ENCODE measurements at places on chromosomes 12 and 14.

GRCh38 chr12:8018666-8019581 is 13.6 kb upstream of the FOXJ2 start:
- peak overlapping the region; percentile 74 for H3K4me3 ChIP-seq
- no peak overlapping the region for H3K27ac ChIP-seq
- peaks cover 29% of the 10 kb centered on the region for H3K27me3 ChIP-seq
- DNase-seq: no peak

- H3K27ac ChIP-seq: no peak overlapping the region
- no peak for DNase-seq
- H3K27me3 ChIP-seq: peaks cover 50% of the 10 kb centered on the region
- H3K4me3 ChIP-seq: no peak overlapping the region
- H3K36me3 ChIP-seq: peaks cover 6% of the 10 kb centered on the region
- H3K4me1 ChIP-seq: peaks cover 7% of the 10 kb centered on the region
These were observed 866 bp downstream of the KRT79 start for GRCh38 chr12:52832985-52833905.

DNA sequence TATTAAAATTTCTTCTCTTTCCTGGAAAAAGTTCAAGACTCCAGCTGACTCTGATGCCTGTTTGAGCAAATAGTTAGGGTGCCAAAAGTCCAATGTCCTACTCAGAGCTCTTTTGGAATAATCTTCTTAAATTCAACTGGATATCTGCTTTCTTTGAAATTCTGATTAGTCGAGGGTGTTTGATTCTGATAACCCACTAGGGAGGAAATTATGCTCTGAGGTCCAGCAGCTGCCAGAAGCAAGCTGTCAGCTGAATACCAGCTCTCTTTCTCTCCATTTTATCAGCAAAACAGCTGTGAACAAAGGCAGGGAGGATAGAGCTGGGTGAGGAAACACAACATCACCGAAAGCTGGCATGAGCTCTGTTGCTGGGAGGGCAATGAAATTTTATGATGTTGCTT is 141.5 kb downstream of the CAND1 start:
- no peak for DNase-seq
- no peak overlapping the region for H3K4me3 ChIP-seq
- H3K27ac ChIP-seq: no peak overlapping the region
- H3K27me3 ChIP-seq: no peaks in the 10 kb centered on the region
- peaks cover 3% of the 10 kb centered on the region for H3K36me3 ChIP-seq

DNA sequence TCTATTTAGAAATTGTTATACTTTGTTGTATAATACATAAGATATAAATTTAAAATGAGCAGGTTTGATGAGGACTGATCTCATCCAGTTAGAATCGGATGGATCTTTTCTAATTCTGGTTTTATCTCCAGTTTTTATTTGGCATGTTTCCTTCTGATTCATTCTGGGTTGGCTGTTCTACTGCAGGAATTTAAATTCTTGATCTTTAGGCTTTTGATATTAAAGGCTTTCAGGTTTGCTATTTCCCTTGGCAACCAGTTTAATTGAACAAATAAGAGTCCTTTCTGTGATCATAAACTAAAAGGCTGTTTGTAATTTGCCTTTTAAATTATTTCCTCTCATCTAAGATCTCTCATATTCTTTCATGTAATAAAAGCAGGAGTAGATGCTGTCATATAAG is 83.4 kb downstream of the PDE6H start:
- H3K4me3 ChIP-seq: no peak overlapping the region
- H3K27me3 ChIP-seq: peaks cover 19% of the 10 kb centered on the region
- no peaks in the 10 kb centered on the region for H3K4me1 ChIP-seq
- H3K36me3 ChIP-seq: no peaks in the 10 kb centered on the region
- H3K27ac ChIP-seq: no peak overlapping the region

GRCh38 chr12:14656846-14657245 is 39.6 kb downstream of the GUCY2C start:
- H3K36me3 ChIP-seq: no peaks in the 10 kb centered on the region
- H3K27me3 ChIP-seq: peaks cover 16% of the 10 kb centered on the region
- DNase-seq: no peak
- no peak overlapping the region for H3K4me3 ChIP-seq
- no peak overlapping the region for H3K27ac ChIP-seq

DNA sequence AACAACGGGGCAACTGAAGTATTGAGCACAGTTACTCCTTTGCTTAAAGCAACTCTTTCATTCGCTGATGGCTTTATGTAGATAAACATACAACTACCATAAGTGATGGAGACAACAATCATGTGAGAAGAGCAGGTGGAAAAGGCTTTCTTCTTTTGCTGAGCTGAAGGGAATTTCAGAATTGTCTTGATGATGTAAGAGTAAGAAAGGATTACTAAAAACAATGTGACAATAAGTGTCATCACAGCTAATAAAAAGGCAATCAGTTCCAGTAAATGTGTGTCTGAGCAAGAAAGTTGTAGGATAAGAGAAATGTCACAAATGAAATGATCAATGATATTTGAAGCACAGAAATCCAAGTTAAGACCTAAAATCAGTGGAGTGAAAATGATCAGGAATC is 647 bp downstream of the OR6C70 start:
- no peaks in the 10 kb centered on the region for H3K4me1 ChIP-seq
- no peaks in the 10 kb centered on the region for H3K36me3 ChIP-seq
- no peak overlapping the region for H3K4me3 ChIP-seq
- no peak overlapping the region for H3K27ac ChIP-seq
- peaks cover 28% of the 10 kb centered on the region for H3K27me3 ChIP-seq
- no peak for DNase-seq
